Panc1 (cell line): ENCODE measurements at places on chromosomes 4 and X. TPM values are rescaled to one million over a fixed set of nuclear protein-coding genes. Genes with fewer than 3 reads are reported as not detected.

The TCEAL2 gene
- not detected for total RNA-seq

The SPANXC gene
- not detected for total RNA-seq

The NOX1 gene
- not detected for total RNA-seq

The COL25A1 gene
- not detected for total RNA-seq

The SYTL4 gene
- total RNA-seq: 0.15 TPM

The ATP5ME gene
- 257 TPM for total RNA-seq

The TMEM144 gene
- total RNA-seq: 6.0 TPM

The NSUN7 gene
- 1.1 TPM for total RNA-seq

The ELF4 gene
- total RNA-seq: 48.0 TPM

The GC gene
- total RNA-seq: 0.31 TPM

The ALPK1 gene
- 1.4 TPM for total RNA-seq

The EGFL6 gene
- total RNA-seq: not detected

The PIR gene
- total RNA-seq: 19.7 TPM

The BRS3 gene
- total RNA-seq: not detected

The CTAG2 gene
- total RNA-seq: not detected

The ARX gene
- 0.15 TPM for total RNA-seq

The LAS1L gene
- 56.4 TPM for total RNA-seq

The DOK7 gene
- 2.4 TPM for total RNA-seq

The LRIT3 gene
- 0.05 TPM for total RNA-seq

The MAGIX gene
- 3.8 TPM for total RNA-seq

The AADAT gene
- total RNA-seq: 2.8 TPM

The KCND1 gene
- 5.5 TPM for total RNA-seq

The GPR173 gene
- total RNA-seq: 0.13 TPM
